ENCODE measurements at places on chromosomes 4 and X. TPM values are rescaled to one million over a fixed set of nuclear protein-coding genes. Genes with fewer than 3 reads are reported as not detected.

DNA sequence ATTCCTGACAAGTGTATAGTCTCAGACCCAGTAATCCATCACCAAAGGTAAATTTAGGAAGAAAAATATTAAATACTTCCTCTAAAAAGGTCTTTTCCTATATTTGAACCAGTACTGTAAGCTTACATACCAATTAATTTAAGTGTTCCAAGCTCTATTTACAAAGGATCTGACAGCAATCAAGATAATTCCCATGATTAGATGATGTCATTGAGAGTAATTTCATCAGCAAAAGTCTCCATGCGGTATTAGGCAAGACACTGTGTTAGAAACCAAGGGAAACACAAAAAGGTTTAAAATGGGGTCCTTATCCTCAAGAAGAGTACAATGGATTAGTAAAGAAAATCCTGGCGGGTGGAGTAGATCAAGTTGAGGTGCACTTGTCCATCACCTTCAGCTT is 198.5 kb downstream of the PRDM5 start:
- DNase-seq, result no peak

The MTCP1 gene
- total RNA-seq, result 22.7 TPM

The FGD1 gene
- 7.6 TPM for total RNA-seq

The GATA1 gene
- not detected for total RNA-seq

- DNase-seq, result no peak
Observed at GRCh38 chr4:168167714-168168284, 75.5 kb downstream of the ANXA10 start.

DNA sequence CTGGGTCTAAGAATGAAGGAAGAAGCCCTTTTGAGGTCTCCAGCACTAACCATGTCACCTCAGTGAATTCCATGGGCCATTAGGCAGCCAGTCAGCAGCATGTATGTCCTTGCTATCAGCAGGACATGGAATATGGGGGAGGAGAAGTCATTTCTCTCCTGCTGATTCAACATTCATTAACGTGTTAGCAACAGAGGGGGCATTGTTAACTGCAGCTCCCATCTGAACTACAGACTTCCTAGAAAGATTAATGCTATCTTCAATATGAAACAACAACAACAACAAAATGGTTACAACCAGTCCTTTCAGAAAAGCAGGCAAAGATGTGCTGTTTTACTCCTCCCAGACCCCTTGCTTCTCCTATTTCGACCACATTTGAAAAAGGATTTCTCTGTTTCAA is 120.4 kb upstream of the SLC34A2 start:
- no peak for DNase-seq

The CDS1 gene
- total RNA-seq, result 0.65 TPM

All from posterior vena cava (tissue), 2 donors.